Activated T-helper 17 cell treated with anti-CD3 and anti-CD28 coated beads, Interleukin-2, amount 50 U/mL, for 72 hours (primary cell): ENCODE measurements at places on chromosomes 2 and 18.

- H3K4me1 ChIP-seq = no peaks in the 10 kb centered on the region
- no peak overlapping the region for H3K4me3 ChIP-seq
- H3K27ac ChIP-seq = no peak overlapping the region
Measured at GRCh38 chr2:167388497-167388896, 500.2 kb downstream of the XIRP2 start.

GRCh38 chr2:219783359-219783975, 156.0 kb downstream of the SLC4A3 start:
- no peaks in the 10 kb centered on the region for H3K4me1 ChIP-seq
- no peak overlapping the region for H3K27ac ChIP-seq
- no peaks in the 10 kb centered on the region for H3K36me3 ChIP-seq
- peaks cover 9% of the 10 kb centered on the region for H3K27me3 ChIP-seq
- ATAC-seq = no peak

DNA sequence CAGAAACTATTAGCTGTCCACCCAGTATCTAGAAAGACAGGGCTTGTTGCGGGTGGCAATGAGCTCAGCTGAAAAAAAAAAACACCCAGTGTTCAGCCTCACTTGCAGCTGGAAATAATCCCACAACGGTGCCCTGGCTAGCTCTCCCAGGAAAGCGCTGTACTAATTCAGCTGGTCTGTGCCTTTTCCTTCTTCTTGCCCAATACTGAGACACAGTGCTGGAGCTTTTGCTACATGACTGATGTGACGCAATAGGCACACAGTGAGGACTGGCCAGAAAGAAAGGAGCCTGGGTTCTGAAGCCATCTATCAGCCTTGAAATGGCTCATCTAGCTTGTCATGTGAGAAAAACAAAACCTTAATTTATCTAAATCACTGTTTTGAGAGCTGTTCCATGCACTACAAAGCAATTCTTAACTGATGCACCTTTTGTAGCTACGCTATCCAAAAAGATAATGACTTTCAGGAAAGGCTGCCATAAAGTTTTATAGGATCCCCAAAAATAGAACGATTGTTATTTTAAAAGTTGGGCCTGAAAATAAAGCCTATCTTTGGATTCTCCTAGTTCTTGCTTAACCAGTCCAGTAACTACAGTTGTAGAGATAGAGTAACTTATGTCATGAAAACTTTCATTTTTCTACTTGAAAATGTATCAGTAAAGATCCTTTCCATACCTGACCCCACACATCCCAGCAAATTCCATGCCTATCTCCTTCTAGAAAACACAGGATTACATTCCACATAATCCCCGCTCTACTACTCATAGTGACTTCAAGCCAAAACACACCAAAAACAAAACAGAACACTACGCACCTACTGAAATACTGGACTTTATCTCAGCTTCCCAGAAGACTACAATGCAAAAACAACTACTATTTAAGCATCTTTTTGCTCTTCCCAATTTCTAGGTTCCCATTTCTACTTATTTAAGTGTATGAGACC, 15.9 kb downstream of the KIDINS220 start:
- H3K36me3 ChIP-seq = peaks cover 49% of the 10 kb centered on the region
- no peaks in the 10 kb centered on the region for H3K4me1 ChIP-seq
- H3K27me3 ChIP-seq = no peaks in the 10 kb centered on the region
- no peak overlapping the region for H3K4me3 ChIP-seq

- H3K27ac ChIP-seq = no peak overlapping the region
- no peaks in the 10 kb centered on the region for H3K4me1 ChIP-seq
- H3K36me3 ChIP-seq = no peaks in the 10 kb centered on the region
- H3K27me3 ChIP-seq = no peaks in the 10 kb centered on the region
Measured at GRCh38 chr2:6359964-6360363, 505.7 kb downstream of the CMPK2 start.

DNA sequence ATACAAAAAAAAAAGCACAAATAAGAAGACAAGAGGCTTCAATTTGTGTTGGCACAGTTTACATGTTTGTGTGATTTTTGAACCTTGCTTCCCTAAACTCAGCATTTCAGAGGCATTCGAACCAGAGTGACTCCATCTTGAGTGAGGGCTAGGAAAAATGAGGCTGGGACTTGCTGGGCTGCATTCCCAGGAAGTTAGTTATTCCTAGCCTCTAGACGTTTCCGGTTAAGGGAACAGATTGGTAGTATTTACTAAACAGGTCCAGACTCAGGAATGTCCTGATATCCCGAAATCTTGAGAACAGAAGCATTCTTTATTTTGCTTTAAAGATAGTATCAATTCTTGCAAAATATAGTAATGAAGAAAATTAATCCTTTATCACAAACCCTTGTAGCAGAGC, 46.7 kb downstream of the RIT2 start:
- no peak overlapping the region for H3K4me3 ChIP-seq
- no peaks in the 10 kb centered on the region for H3K4me1 ChIP-seq
- no peak overlapping the region for H3K27ac ChIP-seq
- no peaks in the 10 kb centered on the region for H3K36me3 ChIP-seq
- H3K27me3 ChIP-seq = no peaks in the 10 kb centered on the region
